Stimulated activated CD8-positive, alpha-beta memory T cell treated with anti-CD3 and anti-CD28 coated beads, Interleukin-15, amount 100 ng/mL, for 4 hours (primary cell): ENCODE measurements at places on chromosomes 3 and 15.

- DNase-seq: no peak
These were observed 62.7 kb upstream of the TFRC start for GRCh38 chr3:196144383-196145105.

GRCh38 chr3:8183627-8184026 is 318.0 kb upstream of the LMCD1 start:
- DNase-seq: no peak

GRCh38 chr3:58299839-58300516 is 6.1 kb upstream of the RPP14 start:
- DNase-seq: no peak

- no peak for DNase-seq
These were observed 151.4 kb downstream of the ATP10A start for GRCh38 chr15:25711691-25712090.

DNA sequence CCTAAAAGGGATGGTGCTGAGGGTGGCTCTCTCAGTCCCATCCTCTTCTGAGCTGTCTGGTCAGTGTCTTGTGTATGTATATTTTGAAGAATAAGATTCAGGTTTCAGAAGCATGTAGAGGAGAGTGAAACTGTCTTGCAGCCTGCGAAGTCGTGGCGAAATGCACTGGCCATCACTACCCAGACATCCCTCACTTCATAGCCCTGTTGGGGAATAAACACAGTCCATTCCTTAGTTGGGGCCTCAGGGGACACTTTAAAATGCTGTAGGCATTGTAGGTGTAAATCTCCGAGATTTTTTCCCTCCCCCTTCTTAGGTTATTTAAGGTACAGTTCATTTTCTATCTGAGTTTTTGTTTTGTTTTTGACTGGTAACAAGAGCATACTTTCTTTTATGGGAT is 93.8 kb downstream of the DNASE1L3 start:
- DNase-seq: no peak

DNA sequence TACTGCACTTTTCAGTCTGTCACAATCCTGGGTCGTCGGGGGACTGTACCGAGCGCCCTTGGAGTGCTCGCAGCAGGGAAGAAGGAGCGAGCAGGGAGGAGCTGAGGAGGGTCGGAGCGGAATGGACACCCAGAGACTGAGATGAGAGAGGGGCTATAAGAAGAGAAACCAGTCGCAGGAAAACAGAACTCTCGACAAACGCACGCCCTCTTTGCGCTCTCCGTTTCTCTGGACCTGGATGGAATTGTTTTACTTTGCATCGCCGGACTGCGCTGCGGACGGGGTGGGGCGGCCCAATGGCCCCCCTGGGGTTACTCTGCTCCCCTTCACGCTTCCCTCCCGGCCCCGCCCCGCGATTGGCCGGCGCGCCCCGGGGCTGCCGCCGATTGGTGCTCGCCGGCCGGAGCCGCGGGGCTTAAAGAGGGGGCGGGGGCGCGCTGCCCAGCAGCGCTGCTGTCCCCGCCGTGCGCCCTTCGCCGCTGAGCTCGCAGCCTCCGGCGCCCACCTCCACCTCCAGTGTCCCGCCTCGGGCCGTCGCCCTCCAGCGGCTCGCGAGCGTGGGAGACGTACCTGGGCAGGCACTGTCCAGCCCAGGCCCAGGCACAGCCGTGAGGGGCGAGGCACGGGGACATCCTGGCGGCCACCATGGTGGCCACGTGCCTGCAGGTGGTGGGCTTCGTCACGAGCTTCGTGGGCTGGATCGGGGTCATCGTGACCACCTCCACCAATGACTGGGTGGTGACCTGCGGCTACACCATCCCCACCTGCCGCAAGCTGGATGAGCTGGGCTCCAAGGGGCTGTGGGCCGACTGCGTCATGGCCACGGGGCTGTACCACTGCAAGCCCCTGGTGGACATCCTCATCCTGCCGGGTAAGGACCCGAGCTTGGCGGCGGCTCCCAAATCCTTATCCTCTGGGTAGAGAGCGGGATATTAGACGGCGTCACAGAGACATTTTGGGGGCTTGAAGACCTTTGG is at the start of gene CLDN11:
TSS of gene CLDN11 (plus strand) at position 447 of the 977 bp plus-strand sequence. CDS start at position 646, 199 bp downstream.
- no peak for DNase-seq
